ENCODE measurements at places on chromosomes 1 and 21. TPM values are rescaled to one million over a fixed set of nuclear protein-coding genes. Genes with fewer than 3 reads are reported as not detected.

KMO gene
- 0.39 TPM for total RNA-seq

GRCh38 chr1:200342511-200343311 lies 67.1 kb downstream of the ZNF281 start:
- H3K27ac ChIP-seq: no peak overlapping the region
- H3K4me3 ChIP-seq: no peak overlapping the region
- no peaks in the 10 kb centered on the region for H3K36me3 ChIP-seq

LAPTM5 gene
- total RNA-seq: 16.3 TPM

PLA2G2F gene
- total RNA-seq: not detected

CYYR1 gene
- 4.4 TPM for total RNA-seq

DNA sequence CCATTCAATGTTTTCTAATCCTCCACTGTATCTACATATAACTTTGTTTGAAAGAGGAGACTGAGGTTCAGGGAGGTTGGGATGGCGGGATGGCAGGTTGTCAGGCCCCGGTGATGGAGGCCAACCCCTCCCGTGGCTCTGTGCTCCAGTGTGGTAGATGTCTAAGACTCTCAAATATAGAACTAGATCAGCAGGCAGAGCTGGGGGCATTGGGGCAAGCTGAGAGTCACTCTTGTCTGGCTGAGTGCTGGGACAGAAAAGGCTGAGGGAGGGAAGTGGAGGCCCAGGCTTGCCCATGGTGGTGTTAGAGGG lies 1.7 kb downstream of the IL6R start:
- H3K36me3 ChIP-seq: no peaks in the 10 kb centered on the region
- no peaks in the 10 kb centered on the region for H3K27me3 ChIP-seq
- H3K27ac ChIP-seq: peak overlapping the region; percentile 89
- H3K4me1 ChIP-seq: peaks cover 30% of the 10 kb centered on the region
- H3K4me3 ChIP-seq: no peak overlapping the region

DNA sequence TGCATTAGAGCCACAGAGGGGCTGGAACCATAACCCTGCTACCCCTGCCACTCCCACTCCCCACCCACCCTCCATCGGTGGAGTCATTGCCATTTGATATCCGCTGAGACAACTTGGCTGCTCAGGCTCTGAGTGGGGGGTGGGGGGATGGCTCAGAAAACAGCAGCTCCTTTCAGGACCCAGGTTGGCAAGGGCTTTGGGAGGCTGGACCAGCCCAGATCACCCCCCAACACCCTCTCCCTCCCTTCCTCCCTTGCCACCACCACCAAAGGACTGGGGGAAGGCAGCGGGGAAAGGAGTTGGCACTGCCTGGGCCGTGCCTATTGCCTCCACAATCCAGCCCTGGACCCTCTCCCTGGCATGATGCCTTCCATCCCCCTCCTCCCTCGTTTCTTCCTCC lies 1.7 kb downstream of the KCNJ10 start:
- no peak overlapping the region for H3K4me3 ChIP-seq
- H3K36me3 ChIP-seq: no peaks in the 10 kb centered on the region
- peaks cover 4% of the 10 kb centered on the region for H3K4me1 ChIP-seq
- H3K27me3 ChIP-seq: no peaks in the 10 kb centered on the region

KCNH1 gene
- 2.8 TPM for total RNA-seq

DNA sequence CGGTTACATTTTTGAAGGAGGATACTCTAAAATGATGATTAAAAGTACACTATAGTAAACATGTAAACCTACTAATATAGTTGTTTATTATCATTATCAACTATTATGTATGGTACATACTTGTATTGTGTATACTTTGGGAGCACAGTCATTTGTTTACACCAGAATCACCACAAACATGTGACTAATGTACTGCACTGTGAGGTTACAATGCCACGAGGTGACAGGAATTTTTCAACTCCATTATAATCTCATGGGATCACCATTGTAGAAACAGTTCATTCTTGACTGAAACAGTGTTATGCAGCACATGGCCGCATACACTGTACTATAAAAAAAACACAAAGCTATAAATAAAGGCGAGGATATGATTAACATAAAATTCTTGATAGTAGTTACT lies 44.3 kb downstream of the GPATCH2 start:
- H3K27ac ChIP-seq: no peak overlapping the region
- H3K4me1 ChIP-seq: no peaks in the 10 kb centered on the region
- no peaks in the 10 kb centered on the region for H3K27me3 ChIP-seq
- H3K4me3 ChIP-seq: no peak overlapping the region
- no peaks in the 10 kb centered on the region for H3K36me3 ChIP-seq
- no peak for DNase-seq

- no peaks in the 10 kb centered on the region for H3K27me3 ChIP-seq
- no peaks in the 10 kb centered on the region for H3K36me3 ChIP-seq
- H3K27ac ChIP-seq: no peak overlapping the region
- DNase-seq: no peak
- no peak overlapping the region for H3K4me3 ChIP-seq
- peaks cover 9% of the 10 kb centered on the region for H3K4me1 ChIP-seq
Observed at GRCh38 chr1:23149114-23149513, 19.5 kb downstream of the LUZP1 start.

DNA sequence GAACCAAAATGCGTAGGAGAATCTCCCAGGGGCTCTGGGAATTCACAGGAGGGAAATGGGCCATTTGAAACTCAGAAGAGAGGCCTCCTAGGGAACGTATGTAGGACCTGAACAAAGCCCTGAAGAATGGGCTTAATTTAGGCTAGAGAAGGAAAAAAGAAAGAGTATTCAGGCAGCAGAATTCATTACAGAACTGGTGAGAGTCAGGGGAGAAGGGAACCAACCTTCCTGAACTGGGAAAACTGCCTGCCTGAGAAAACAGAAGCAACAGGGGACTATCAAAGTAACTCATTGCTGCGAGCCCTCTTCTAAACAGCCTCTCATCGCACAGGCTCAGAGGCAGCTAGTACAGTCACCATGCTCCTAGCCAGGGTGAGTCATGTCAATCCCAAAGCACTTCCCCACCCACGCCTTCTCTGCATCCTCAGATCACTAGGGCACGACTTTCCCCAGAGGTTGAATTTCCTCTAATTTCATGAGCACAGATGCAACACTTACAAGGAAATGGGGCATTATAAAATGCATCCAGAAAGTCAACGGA lies 98.1 kb downstream of the ADSS2 start:
- H3K4me3 ChIP-seq: no peak overlapping the region
- no peaks in the 10 kb centered on the region for H3K36me3 ChIP-seq
- no peaks in the 10 kb centered on the region for H3K27me3 ChIP-seq
- no peaks in the 10 kb centered on the region for H3K4me1 ChIP-seq

DNA sequence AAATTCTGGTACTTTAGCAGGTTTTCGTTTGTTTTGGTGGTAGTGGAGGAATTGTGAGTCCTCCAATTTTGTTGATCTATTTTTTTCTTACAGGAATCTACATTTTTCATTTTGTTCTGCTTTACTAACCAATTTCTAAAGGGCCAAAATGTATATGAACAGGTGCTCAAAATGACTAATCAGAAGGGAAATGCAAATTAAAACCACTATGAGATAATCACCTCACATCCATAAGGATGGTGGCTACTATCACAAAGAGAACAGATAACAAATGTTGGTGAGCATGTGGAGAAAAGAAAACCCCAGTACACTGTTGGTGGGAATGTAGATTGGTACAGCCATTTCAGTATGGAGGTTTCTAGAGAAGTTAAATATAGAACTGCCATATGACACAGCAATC lies 134.2 kb downstream of the LMO4 start:
- H3K27me3 ChIP-seq: no peaks in the 10 kb centered on the region
- no peaks in the 10 kb centered on the region for H3K4me1 ChIP-seq
- H3K36me3 ChIP-seq: no peaks in the 10 kb centered on the region
- H3K27ac ChIP-seq: no peak overlapping the region

- no peaks in the 10 kb centered on the region for H3K27me3 ChIP-seq
- no peaks in the 10 kb centered on the region for H3K36me3 ChIP-seq
- no peak overlapping the region for H3K27ac ChIP-seq
- H3K4me1 ChIP-seq: no peaks in the 10 kb centered on the region
Observed at GRCh38 chr1:109803901-109804331, 40.2 kb upstream of the EPS8L3 start.

GRCh38 chr1:198677027-198677426 lies 38.2 kb downstream of the PTPRC start:
- H3K27ac ChIP-seq: no peak overlapping the region
- no peak for DNase-seq
- H3K36me3 ChIP-seq: no peaks in the 10 kb centered on the region
- H3K27me3 ChIP-seq: no peaks in the 10 kb centered on the region
- no peak overlapping the region for H3K4me3 ChIP-seq

- no peaks in the 10 kb centered on the region for H3K27me3 ChIP-seq
- H3K4me1 ChIP-seq: no peaks in the 10 kb centered on the region
- DNase-seq: no peak
- no peak overlapping the region for H3K27ac ChIP-seq
- H3K4me3 ChIP-seq: no peak overlapping the region
Observed at GRCh38 chr1:154129391-154129970, 25.4 kb downstream of the NUP210L start.

- peaks cover 4% of the 10 kb centered on the region for H3K4me1 ChIP-seq
- H3K27ac ChIP-seq: no peak overlapping the region
- no peaks in the 10 kb centered on the region for H3K36me3 ChIP-seq
- H3K4me3 ChIP-seq: no peak overlapping the region
- no peaks in the 10 kb centered on the region for H3K27me3 ChIP-seq
Observed at GRCh38 chr1:19524791-19525190, 39.5 kb upstream of the CAPZB start.

DNA sequence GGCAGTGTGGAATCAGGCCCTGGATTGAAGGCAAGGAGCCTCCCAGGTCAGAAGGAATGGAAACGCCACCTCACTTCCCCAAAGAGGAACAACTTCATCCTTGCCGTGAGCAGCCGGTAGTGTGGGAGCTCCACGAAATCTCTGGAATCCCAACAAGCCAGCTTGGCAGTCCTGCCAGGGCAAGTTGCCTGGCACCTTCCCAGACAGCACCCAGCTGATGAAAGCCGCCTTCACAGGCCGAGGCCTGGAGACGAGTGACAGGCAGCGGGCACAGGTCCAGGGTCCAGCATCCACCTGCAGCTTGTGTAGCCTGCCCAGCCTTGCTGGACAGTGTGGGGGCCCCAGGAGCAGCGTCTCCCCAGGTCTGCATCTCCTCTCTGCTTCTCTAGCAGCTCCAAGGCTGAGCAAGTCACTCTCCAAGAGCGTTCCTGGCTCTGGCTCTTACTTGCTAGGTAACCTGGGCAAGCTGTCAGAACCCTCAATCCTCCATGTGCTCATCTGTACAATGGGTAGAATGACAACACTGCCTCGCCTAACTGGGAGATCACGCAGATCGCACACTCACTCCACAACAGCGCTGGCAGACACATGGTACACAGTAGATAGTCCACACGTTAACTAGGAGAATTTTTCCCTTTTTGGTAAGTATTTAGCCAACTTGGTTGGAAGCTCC lies 43.0 kb downstream of the ACOT7 start:
- peaks cover 31% of the 10 kb centered on the region for H3K4me1 ChIP-seq
- H3K27ac ChIP-seq: no peak overlapping the region
- no peaks in the 10 kb centered on the region for H3K27me3 ChIP-seq
- H3K36me3 ChIP-seq: no peaks in the 10 kb centered on the region
- DNase-seq: peak; percentile 87

DNA sequence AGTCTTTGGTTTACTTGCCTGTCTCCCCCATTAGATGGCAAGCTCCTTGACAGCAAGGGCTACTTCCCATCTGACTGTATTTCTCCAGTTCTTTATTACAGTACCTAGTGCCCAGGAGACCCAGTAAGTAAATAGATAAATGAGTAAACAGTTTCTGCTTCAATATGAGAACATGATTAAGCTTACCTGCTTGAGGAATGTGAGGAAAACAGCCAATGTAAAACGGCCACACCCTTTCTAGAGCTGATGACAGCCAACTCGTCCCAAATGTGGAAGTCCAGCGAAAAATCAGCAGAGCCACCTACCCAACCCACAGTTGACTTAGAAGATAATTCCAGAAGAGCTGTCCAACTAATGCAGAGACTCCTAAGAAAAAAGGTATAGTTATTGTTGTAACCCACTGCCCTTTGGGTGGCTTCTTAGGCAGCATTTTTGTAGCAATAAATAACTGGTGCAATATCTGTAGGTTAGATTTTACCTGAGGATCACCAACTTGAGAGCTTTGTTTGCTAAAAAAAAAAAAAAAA lies 6.5 kb upstream of the DR1 start:
- H3K27ac ChIP-seq: no peak overlapping the region
- H3K27me3 ChIP-seq: no peaks in the 10 kb centered on the region
- H3K4me1 ChIP-seq: peaks cover 5% of the 10 kb centered on the region
- H3K4me3 ChIP-seq: no peak overlapping the region

KCNA3 gene
- 6.7 TPM for total RNA-seq

GRCh38 chr1:68093737-68094136 lies 43.3 kb upstream of the DIRAS3 start:
- no peaks in the 10 kb centered on the region for H3K27me3 ChIP-seq
- H3K36me3 ChIP-seq: no peaks in the 10 kb centered on the region
- DNase-seq: no peak
- no peaks in the 10 kb centered on the region for H3K4me1 ChIP-seq
- no peak overlapping the region for H3K4me3 ChIP-seq

DNA sequence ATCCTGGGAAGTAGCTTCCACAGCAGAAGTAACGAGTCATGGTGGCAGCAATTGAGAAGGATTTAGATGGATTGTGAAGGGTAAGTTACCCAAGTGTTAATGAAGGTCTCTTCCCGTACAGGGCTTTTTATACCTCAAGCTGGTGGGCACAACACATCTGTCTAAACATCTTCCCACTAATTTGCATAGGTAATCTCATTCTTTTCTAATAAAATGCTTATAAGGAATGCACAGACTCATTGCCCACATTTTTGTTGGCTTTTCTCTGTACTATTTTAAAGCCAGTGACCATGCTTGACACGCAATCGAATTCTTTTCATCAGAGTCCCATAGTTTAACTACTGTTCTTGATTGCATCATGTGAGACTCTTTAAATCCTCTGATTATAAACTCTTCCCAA lies at the start of gene KRTAP7-1:
TSS of gene KRTAP7-1 (minus strand) at position 101 of the 400 bp plus-strand sequence. CDS start at position 40, 61 bp downstream.
- H3K27ac ChIP-seq: no peak within 1 kb of the TSS
- H3K27me3 ChIP-seq: no peaks in the 10 kb centered on the region
- no peak within 1 kb of the TSS for H3K4me3 ChIP-seq
- no peaks in the 10 kb centered on the region for H3K4me1 ChIP-seq
- no peak for DNase-seq
- H3K36me3 ChIP-seq: no peaks in the 10 kb centered on the region

TMEM240 gene
- total RNA-seq: 3.6 TPM

DNA sequence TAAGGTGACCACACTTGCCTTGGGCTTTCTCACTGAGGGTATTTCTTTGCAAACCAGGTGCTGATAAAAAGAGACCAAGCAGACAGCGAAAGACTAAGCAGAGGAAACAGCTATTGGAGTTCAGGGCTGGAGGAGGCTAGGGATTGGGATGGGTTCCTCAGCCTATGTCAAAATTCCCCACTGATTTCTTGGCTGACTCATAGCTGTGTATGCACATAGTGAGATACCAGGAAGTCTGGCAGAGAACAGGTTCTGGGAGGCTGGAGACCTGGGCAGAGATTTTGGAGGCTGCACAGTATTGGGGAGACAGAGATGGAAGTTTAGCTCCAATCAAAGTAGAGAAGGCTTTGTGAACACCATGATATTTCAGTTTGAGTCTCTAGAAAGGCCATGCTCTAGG lies 25.3 kb downstream of the YARS1 start:
- H3K27me3 ChIP-seq: no peaks in the 10 kb centered on the region
- peaks cover under 1% of the 10 kb centered on the region for H3K4me1 ChIP-seq
- no peak for DNase-seq

Measured in testis (tissue), 5 donors.